Esophagus muscularis mucosa (tissue), 4 donors: ENCODE measurements at places on chromosomes 4 and X. TPM values are rescaled to one million over a fixed set of nuclear protein-coding genes. Genes with fewer than 3 reads are reported as not detected.

Gene SLITRK4
- 0.52 TPM for total RNA-seq

Gene PPA2
- total RNA-seq = 100 TPM

Gene GRIA2
- total RNA-seq = not detected

Gene SH3D19
- total RNA-seq = 170 TPM

Gene UGT2B28
- not detected for total RNA-seq

Gene GUCY1B1
- total RNA-seq = 49.5 TPM

Gene NHSL2
- total RNA-seq = 31.4 TPM

Gene ITM2A
- 35.8 TPM for total RNA-seq

Gene TMPRSS11A
- total RNA-seq = not detected

Gene IL13RA1
- total RNA-seq = 53.1 TPM

Gene PLAC8
- 1.4 TPM for total RNA-seq

Gene CFI
- 9.9 TPM for total RNA-seq

Gene REST
- total RNA-seq = 30.3 TPM

Gene MAGEB10
- total RNA-seq = not detected

Gene NPNT
- total RNA-seq = 43.2 TPM

Gene PAGE4
- 2.1 TPM for total RNA-seq

Gene CDS1
- total RNA-seq = 0.99 TPM

Gene HTN1
- total RNA-seq = not detected

Gene FUNDC1
- total RNA-seq = 10.9 TPM

Gene PCDH19
- 3.8 TPM for total RNA-seq

Gene GAGE12E
- total RNA-seq = not detected

Gene SLC25A4
- total RNA-seq = 158 TPM

Gene TLR1
- 7.1 TPM for total RNA-seq

Gene CSAG2
- total RNA-seq = not detected

Gene TRPC3
- 0.66 TPM for total RNA-seq

Gene SPANXB1
- total RNA-seq = not detected

Gene ZAR1
- not detected for total RNA-seq

Gene MAPK10
- 13.7 TPM for total RNA-seq

Gene CYBB
- total RNA-seq = 24.5 TPM

Gene CORIN
- total RNA-seq = 2.4 TPM

Gene RBPJ
- 58.7 TPM for total RNA-seq

Gene SORCS2
- total RNA-seq = 10.1 TPM

Gene SRD5A3
- 5.1 TPM for total RNA-seq

Gene RTL9
- not detected for total RNA-seq

Gene ACTRT1
- not detected for total RNA-seq

Gene ARAP2
- 8.3 TPM for total RNA-seq
